Activated CD4-positive, alpha-beta T cell treated with anti-CD3 and anti-CD28 coated beads, Interleukin-2, amount 50 U/mL, for 4 hours (primary cell): ENCODE measurements at places on chromosomes 2 and 18.

- no peak for DNase-seq
Measured at GRCh38 chr2:228367356-228367755, 185.9 kb upstream of the SPHKAP start.

DNA sequence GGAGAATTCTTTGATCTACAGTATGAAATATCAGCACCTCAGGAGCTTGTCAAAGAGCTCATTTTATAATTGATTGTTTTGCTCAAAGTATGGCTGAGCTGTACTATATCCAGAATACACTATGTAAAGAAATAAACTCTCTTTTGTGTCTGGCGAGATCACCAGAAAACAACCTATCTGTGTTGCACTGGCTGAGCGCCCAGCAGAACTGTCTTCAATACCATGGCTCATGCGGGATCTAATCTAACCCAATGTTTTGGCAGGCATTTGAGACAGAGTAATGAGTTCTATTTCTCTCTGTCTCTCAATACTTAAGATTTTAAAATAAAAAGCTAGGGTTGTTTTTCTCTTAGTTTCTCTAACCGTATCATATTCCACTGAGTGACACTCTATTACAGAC, 192.4 kb downstream of the L3MBTL4 start:
- DNase-seq: no peak

DNA sequence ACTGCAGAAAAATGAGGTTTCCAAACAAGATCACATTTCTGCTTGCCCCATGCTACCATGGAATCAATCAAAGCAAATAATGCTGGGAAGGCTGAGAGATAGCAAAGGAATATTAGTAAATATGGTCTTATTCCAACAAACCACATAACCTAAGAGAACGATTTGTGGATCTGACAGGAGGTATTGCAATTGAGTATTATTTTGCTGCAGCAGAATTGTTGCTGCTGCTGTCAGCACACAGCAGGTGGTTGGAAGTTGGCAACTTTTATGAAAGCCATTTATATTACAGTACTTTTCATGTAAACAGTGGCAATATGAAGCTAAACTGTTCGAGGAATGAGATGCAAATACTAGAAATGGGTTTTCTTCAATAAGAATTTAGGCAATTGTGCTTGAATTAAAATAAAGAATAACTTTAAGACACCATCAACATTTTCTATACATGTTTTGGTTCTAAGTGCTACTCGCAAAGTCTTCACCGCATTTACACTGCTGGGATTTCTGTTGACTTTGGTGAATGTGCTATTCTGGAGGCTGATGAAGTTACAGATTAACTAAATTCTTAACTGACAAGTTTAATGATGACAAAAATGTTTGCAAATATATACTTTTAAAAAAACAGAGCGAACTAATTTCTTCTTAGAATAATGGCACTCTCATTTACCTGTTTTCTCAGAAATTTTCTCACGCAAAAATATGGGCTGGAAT, 1285.7 kb downstream of the CNTNAP5 start:
- DNase-seq: no peak

GRCh38 chr2:210663631-210664089, 107.3 kb downstream of the CPS1 start:
- no peak for DNase-seq

DNA sequence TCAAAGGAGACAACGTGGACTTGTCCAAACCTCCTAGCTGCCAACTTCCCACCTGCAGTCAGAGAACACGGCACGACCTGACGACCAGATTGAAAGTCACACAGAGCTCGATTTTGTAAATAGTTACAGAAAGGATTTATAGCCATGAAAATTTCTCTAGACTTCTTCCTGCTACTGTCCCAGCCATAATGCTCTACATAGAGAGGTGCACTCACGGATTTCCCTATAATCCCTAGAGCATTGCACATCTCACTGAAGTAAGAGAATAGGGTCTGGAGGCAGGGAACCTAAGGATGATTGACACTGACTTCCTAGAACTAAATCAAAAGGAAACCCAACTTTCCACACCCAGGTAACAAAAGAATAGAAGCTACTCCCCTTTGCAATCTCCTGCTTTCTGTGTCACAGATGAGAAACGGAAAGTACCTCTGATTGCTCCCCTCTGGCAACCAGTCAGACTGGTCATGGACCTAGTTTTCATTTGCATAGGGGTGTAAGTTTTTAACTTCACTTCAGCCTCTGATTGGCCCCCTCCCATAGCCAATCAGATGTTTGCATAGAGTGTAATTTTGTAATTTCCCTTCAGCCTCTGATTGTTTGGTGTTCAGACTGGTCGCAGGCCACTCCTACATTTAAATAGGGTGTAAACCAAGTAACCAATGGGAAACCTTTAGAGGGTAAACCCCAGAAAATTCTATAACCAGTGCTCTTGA, 58.6 kb upstream of the FBXO11 start:
- DNase-seq: no peak

GRCh38 chr2:5740053-5740452, 47.9 kb downstream of the SOX11 start:
- no peak for DNase-seq

DNA sequence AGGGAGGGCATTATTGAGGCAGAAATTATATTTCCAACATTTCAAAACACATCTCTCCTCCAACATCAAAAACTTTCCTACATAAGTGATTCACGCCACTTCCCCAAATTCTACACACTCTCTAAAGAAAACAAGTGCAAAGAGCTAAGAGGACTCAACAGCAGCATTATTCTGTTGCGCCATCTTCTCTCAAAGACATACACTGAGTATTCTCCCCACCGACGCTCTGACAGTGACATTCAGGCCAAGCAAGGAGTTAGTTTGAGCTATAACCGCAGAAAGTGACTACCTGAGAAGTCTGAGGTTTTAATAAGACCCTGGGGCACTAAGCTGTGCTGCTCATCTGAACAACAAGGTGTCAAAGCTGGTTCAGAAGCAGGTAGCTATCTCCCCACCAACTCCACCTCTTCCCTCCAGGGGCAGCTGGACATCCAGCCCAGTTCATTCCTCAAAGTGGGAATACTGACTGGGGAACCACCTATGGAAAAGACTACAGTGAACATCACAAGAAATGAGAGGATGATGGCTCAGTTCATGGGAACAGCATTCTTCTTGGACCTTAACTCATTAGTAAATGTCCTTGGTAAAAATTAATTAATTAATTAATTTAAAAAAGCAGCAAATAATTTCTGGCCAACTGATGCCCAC, 309.5 kb upstream of the CCDC68 start:
- no peak for DNase-seq

- DNase-seq: no peak
Measured at GRCh38 chr18:3054780-3055179, 41.8 kb upstream of the LPIN2 start.
